Stimulated activated CD8-positive, alpha-beta memory T cell treated with anti-CD3 and anti-CD28 coated beads, Interleukin-15, amount 100 ng/mL, for 48 hours (primary cell): ENCODE measurements at places on chromosomes 3 and 15.
A peak's percentile ranks its signal among the peaks of the same experiment; 100 is the strongest.

GRCh38 chr15:45083223-45083622 lies 30.7 kb downstream of the DUOX2 start:
- DNase-seq = no peak

DNA sequence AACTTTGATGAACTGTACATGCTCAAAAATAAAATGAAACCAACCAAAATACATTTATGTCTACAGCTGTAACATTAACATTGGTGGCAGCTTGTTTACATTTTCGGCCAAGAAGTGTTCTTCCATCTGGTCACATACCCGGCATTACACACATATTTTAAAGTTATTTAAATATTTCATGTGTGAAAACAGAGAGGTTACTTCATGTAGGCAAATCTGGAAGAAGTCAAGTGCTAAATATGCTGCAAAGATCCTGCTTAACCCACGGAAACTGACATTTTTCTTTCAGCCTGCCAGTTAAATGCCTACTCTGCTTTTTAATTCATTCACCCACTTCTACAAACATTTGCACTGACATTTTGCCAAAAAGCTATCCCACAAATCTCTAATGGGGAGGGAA lies 69.7 kb downstream of the MB21D2 start:
- DNase-seq = no peak

GRCh38 chr15:101182215-101182614 lies 69.6 kb downstream of the CHSY1 start:
- DNase-seq = no peak

GRCh38 chr3:156661155-156661554 lies 13.2 kb upstream of the TIPARP start:
- no peak for DNase-seq

DNA sequence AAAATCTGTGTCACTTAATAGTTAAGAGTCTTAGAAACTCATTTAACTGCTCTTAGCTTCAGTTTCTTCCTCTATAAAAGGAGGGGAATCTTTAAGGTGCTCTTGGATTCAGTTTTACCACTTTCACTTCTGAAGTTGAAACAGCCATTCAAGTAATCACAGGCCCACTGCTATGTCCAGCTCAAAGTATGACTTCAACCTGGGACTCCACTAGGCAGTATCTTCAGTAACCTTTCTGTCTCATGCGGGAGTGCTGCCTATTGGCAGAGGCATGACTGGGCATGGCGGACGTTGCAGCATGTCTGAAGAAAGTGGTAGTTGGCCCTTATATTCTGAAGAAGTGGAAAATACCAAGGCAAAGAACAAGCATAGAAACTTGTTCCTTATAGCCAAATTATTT lies 92.3 kb downstream of the DHX30 start:
- no peak for DNase-seq

GRCh38 chr3:32888739-32889138 lies 62.7 kb upstream of the CCR4 start:
- no peak for DNase-seq

DNA sequence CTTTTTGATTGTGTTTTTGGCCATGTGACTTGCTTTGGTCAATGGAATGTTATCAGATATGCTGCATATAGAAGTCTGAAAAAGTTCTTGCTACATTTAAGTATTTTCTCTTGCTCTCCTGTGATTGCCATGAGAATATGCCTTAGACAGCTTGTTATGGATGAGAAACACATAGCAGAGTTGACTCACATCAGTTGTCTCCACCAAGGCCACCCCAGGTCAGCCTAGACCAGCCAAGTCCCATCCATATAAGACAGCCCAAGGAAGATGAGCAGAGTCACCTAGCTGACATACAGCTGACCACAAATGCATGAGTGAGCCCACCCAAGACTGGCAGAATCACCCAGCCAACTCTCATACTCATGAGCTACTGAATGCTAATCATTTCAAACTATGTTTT lies 153.0 kb downstream of the THRB start:
- DNase-seq = no peak

GRCh38 chr3:9976721-9977709 lies 9.6 kb downstream of the EMC3 start:
- peak; percentile 44 for DNase-seq

DNA sequence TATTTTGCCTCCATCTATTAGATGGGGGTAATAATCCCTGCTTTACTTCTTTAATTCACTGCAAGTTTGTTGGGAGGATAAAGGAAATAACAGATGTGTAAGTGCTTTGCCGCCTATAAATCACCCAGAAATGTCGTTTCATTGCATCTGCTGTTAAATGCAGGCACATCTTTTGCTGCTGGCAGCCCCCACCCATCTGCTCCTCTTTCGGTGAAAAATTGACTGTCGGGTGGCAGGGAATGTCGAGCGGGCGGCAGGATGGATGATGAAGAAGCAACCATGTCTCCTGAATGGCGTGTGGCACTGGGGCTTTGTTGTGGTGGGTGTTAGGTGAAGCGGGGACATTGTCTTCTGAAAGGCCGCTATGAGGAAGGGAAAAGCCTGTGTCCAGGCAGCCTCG lies 543 bp upstream of the REC114 start:
- DNase-seq = no peak

DNA sequence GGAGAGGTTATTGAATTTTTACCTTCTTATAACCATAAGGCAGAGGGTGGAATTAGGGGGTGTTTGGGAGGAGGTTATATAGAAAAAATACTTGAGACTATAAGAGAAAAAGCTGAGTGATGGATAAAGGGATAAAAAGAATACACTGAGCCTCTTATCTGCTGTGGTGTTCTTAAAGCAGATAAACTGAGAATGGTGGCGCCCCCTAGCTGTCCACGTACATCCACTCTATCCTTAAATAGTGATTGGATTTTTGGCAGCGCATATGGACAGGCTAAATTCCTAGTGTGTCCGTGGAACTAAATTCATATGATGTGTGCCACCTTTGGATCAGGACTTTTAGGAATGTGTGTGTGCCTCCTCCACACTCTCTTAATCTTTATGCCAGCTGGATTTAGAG lies 121.1 kb downstream of the OXSM start:
- DNase-seq = peak; percentile 3

GRCh38 chr3:170149016-170149415 lies 32.5 kb downstream of the PHC3 start:
- no peak for DNase-seq
